ENCODE measurements at places on chromosomes 4 and X.
A peak's percentile ranks its signal among the peaks of the same experiment; 100 is the strongest.

DNA sequence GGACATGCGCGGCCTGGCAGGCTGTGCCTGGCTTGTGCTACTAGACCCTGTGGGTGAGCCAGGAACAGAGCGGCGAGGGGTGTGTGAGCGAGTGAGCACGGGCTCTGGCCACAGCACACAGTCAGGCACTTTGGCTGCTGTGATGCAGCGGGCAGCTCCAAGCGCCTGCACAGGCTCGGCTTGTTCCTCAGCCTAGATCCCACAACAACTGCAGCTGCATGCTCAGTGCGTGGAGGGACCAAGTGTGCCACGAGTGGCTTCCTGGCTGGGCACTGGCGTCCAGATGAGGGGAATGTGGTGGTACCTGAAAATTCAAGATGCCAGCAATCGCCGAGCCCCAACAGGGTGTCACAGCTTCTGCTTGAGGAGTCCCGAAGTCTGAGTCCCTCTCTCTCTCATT is 1056.6 kb downstream of the RAPGEF2 start:
- DNase-seq, result no peak

GRCh38 chrX:12972243-12972642 is 2.7 kb upstream of the TMSB4X start:
- no peak for DNase-seq

- DNase-seq, result no peak
These were observed 1196.4 kb upstream of the TENM3 start for GRCh38 chr4:181046809-181047208.

GRCh38 chrX:43016021-43016420 is 238.1 kb upstream of the PPP1R2C start:
- DNase-seq, result peak; percentile 35

DNA sequence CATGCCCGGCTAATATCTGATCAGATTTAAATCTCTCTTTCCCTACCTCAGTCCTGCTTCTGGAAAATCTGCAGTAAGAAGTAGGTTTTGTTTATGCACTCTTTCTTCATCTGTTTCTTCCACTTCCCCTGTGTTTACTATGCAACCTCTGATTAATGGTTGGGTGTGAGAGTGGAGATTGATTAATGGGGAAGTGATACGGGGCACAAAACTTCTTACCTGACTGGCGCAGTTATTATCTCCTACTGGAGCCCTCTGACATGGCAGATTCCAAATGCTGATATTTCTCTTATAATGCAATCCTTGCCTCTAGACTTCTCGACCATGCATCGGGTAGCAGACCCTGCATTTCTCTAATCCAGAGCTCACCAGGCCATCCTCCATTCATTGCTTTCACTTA is 60.2 kb upstream of the HPGD start:
- no peak for DNase-seq

- DNase-seq, result no peak
These were observed 2.6 kb upstream of the KANTR start for GRCh38 chrX:53091354-53091753.

DNA sequence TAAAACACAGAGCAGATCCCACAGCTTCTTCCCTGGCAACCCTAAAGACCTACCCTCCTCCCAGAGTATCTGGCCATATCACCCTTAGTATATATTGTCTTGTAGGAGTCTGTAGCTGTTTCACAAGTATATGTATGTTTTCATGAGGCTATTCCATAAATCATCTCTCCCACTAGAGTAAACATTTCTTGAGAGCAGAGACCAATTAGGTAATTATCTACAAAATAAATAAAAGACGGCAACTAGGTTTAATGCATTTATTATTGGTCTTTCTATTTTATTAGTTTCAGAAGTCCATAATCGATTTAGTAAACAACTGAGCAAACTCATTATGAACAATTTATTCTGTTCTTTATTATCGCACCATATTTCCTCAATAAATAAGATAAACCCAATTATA is 7.0 kb downstream of the ACOT9 start:
- no peak for DNase-seq

- no peak for DNase-seq
These were observed 19.1 kb downstream of the MTNR1A start for GRCh38 chr4:186536285-186536684.

- no peak for DNase-seq
These were observed 3.0 kb downstream of the RPL10 start for GRCh38 chrX:154401045-154401799.

- no peak for DNase-seq
These were observed 2.7 kb upstream of the NALF2 start for GRCh38 chrX:69501429-69501828.

DNA sequence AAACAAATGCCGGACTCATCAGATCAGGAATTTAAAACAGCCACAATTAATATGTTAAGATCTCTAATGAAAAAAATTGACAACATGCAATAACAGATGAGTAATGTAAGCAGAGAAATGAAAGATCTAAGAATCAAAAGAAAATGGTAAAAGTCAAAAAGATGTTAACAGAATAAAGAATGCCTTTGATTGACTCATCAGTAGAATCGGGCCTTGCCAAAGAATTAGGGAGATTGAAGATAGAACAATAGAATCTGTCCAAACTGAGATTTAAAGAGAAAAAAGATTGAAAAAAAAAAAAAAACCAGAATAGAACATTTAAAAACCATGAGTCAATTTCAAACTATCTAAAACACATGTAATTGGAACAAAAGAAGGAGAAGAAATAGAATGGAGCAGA is 25.9 kb upstream of the GUCY1A1 start:
- DNase-seq, result no peak

- DNase-seq, result no peak
These were observed 95.8 kb downstream of the PALLD start for GRCh38 chr4:168592676-168593075.

- DNase-seq, result no peak
These were observed 70.5 kb downstream of the RPS3A start for GRCh38 chr4:151169900-151170299.

DNA sequence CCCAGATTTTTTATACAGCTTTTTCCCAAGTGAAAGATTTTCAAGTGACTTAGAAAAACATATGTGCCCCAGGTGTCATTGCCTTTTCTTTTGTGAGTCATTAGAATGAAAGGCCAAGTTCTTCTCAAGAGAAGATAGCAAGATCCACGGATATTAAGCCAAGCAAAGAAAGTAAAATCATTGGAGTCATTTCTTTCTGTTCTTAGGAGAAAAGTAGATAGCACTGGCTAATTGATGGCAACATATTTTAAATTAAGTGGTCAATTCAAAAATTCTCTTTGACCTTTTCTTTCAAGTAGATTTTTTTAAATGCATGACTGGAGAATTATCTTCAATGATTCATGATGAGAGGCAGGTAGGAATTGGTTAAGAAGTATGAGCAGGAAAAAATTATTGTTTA is 94.4 kb downstream of the HHIP start:
- DNase-seq, result no peak

GRCh38 chr4:165709516-165709915 is 163.5 kb upstream of the TLL1 start:
- DNase-seq, result peak; percentile 72

GRCh38 chr4:152508386-152508785 is 27.5 kb downstream of the FBXW7 start:
- no peak for DNase-seq

DNA sequence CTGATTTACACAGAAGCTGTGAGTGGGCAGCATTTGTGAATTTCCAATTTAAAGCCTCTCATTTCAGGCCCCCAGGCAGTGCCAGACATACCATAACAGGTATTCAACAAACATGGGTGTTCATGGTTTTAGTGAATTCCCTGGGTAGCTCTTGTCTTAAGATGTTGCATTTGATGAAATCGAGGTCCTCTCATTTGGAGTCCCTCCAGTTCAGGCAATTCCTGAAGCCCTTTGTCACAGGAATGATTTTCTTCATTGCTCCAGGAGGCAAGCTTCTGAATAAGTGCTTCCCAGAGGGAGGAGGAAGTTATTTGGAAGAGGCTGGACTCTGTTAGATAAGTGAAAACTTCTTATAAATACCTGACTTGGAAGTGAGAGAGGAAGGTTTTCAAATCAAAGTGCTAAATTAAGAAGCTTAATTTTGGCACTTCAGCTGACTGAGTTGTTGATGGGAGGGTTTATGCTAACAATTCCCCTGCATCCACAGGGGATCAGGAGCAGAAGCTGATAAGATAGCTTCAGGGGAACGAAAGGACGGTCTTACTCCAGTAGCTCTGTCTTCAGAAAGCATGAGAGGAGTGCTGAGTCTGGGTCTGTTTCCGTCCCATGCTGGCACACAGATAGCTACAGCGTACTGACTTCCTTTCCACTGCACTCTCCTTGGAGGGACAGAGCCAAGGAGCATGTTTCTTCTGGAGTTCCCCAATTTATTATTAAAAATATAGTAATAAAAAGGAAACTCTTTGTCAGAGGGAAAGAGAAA is 543.1 kb downstream of the GBA3 start:
- peak; percentile 25 for DNase-seq

- peak; percentile 4 for DNase-seq
These were observed 407.9 kb downstream of the HNRNPD start for GRCh38 chr4:81965911-81966310.

DNA sequence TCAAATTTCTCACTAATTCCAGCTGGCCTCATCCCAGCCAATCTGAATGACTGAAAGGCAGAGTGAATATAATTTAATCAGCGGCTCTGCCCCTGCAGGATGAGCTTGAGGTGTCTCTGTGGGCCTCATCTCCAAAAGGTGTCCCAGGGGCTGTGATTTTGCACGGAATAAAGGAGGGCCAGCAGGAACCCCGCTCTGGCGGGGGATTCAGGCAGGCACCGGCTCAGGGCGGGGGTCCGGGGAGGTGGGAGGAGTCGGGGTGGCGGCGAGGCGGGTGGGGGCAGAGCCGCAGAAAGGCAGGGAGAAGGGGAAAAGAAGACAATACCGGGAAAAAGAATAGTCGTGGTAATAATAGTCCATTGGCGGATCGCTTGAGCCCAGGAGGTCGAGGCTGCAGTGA is 16.0 kb upstream of the ERCC6L start:
- DNase-seq, result no peak

DNA sequence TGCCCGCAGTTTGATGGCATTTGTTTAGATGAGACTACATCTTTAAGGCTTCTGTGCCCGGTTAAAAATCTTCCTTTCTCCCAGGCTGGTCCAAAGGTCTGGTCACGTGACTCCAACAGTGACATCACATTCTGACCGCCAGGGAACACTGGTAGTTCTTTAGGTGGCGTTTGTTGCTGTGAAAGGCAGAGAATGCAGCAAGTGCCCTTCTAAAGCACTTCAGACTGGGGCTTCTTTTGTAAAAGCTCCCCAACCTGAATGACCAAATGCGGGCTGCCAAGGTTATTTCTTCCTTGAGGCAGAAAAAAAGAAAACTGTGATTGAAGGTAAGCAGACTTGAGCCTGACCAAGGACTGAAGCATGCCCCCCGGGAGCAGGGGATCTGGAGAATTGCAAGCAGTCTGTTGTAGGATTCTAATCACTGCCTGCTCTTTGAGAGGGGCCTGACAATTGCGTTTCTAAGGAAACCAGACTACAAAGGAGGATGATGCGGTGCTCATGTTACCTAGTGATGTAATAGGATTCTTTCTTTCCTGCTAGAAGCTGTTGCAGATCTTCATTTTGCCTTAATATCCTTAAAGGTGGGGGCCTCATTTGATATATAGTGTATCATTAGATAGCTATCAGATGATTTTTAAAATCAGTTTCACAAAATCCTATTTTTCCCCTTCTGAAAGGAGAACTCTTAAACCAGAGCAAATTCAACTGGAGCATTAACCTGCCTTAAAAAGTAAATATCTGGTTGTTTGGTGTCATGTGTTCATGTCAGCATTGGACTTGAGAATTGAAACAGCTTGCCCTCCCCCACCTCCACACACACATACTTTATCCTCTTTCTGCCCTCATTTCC is 133.1 kb downstream of the AKAP4 start:
- peak; percentile 22 for DNase-seq

DNA sequence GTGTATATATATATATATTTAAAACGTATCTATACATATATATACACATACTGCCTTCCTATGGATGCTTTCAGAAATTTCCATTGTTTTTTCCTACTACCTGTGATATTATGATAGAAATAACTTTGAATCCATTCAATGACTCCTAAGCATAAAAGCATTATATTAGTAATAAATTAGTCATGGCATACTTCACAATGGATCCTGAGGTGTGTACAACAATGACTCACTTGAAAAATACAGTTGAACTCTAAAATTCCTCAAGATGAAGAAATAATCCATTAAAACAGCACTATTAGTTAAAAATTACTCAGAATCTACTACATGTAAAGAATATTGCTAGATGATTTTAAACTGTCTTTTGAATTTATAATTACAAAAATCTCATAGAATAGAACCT is 201.1 kb downstream of the STPG2 start:
- DNase-seq, result no peak

- DNase-seq, result peak; percentile 35
These were observed 100.5 kb downstream of the GPR143 start for GRCh38 chrX:9665113-9665512.

GRCh38 chrX:17563515-17563914 is 173.8 kb upstream of the SCML1 start:
- no peak for DNase-seq

- no peak for DNase-seq
These were observed 81.9 kb downstream of the PDLIM5 start for GRCh38 chr4:94533405-94534223.

DNA sequence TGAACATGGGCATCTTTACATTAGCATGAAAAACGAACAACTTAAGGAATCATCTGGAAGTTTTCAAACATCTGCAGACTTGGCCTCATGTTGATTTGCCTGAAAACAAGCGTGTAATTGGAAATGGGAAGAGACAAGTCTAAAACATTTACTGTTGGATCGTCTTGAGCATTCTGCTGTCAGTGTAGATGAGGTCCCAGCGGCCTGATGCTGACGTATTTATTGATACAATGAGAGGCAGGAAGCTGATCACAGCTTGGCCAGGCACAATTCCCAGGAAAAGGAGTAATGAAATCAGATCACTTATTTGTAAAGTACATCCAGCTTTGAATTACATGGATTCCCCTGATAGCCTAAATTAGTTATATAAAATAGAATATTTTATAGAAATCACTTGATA is 210.6 kb downstream of the CLCN4 start:
- peak; percentile 89 for DNase-seq

DNA sequence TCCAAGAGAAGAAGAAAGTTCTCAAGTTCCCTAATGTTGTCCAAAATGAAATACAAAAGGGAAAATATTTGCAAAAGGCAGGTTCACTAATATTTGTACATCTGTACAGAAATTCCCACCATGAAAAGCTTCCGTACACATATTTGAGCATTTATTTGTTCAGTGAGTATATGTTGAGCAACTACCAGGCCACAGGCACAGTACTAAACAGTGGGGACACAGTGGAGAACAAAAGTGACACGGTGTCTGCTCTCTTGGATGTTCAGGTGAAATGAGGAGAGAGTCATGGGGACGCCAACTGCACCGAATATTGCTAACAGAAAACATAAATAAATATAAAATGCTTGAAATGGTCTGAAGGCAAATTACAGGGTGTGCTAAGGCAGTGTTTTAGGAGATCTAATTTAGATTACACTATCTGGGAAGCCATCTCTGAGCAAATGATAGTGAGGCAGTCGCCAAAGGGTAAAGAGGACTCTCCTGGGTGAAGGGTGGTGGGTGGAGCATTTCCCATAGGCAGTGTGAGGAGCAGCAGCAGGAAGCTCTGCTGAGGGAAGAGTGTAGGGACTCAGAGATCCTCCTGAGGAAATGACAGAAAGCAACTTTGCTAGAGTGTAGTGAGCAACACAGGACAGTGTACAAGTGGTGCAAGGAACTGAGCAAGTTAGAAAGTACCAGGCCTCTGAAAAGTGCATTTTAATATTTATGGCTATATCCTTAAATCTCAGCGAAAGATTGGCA is 375.2 kb downstream of the GALNTL6 start:
- no peak for DNase-seq

- DNase-seq, result peak; percentile 0
These were observed 466.3 kb upstream of the ACTRT1 start for GRCh38 chrX:128518508-128518907.

GRCh38 chrX:101410461-101410860 is 2.4 kb downstream of the HNRNPH2 start:
- no peak for DNase-seq

GRCh38 chr4:47662975-47663374 is 174.9 kb downstream of the CORIN start:
- no peak for DNase-seq
